ENCODE measurements at places on chromosomes 7 and 10. TPM values are rescaled to one million over a fixed set of nuclear protein-coding genes. Genes with fewer than 3 reads are reported as not detected.

Gene CALHM1
- not detected for total RNA-seq

Gene CH25H
- 0.39 TPM for total RNA-seq

Gene GPER1
- 3.9 TPM for total RNA-seq

Gene TMEM184A
- 0.76 TPM for total RNA-seq

Gene TCAF2
- total RNA-seq: 0.33 TPM

Gene GPR26
- not detected for total RNA-seq

Gene CFAP69
- 2.8 TPM for total RNA-seq
